RWPE2 (cell line): ENCODE measurements at places on chromosomes 1 and 21.

GRCh38 chr1:163291461-163291860 lies 30.3 kb upstream of the NUF2 start:
- DNase-seq = no peak

GRCh38 chr1:14672005-14672404 lies 73.5 kb downstream of the KAZN start:
- no peak for DNase-seq

GRCh38 chr1:43018121-43018520 lies 59.5 kb upstream of the SLC2A1 start:
- no peak for DNase-seq

- DNase-seq = no peak
Measured at GRCh38 chr1:181802466-181802865, 259.0 kb downstream of the ZNF648 start.

DNA sequence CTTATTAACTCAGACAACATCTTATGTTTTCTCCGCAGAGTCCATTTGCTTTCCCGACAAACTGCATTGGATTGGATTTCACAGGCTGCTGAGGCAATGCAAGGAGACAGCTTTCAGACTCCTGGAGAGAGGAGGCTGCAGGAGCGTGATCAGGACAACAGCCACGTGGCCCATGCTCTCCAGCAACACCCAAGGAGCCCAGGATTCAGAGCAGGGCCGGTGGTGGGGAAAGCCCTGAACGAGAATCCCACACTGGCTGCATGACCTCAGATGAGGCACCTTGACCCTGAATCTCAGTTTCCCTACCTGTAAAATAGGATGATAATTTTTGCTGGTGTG lies 78.3 kb upstream of the NFASC start:
- DNase-seq = no peak

DNA sequence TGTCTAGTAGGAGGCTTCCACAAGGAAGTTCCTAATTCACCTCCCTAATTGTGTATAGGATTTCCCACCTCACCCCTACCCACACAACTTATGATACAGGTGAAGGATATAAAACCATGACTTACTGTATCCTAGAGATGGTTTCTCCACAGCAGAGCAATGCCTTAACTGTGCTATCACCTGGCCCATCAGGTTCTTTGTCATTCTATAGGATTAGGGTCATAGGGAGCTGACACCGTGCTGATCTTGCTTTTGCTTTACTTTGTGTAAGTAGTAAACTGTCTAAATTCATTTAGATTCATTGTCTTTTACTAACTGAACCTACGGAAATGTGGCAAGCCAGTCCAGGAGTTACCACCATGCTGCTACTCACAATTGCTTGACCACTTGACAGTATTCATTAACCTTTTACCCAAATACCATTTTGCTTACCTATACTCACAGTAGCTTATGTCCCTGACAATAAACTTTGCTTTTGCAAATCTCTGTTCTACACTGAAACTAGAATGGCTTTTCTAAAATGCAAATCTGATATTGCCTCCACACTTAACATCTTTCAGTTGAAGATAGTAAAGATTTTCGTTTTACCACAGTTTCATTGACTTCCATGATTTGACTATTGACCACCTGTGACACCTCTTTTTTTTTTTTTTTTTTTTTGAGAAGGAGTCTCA lies 147.6 kb downstream of the IFI44 start:
- no peak for DNase-seq

DNA sequence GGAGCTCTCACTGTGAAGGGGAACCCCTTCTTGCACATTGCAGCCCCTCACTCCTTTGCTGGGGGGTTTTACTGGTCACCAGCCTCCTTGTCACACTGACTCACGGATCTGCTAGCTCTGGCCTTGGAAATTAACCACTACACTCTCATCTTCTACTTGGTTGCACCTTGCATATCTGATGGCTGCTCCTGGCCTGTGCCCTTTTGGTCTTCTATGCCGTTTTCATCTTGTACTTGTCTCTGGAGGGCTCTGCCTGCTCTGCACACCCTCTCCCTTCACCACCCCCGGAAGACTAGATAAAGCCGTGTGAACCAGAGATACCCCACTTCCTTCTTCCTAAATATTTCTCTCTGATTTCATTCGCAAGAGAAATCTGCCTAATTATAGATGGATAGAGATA lies 44.6 kb downstream of the CD247 start:
- no peak for DNase-seq

DNA sequence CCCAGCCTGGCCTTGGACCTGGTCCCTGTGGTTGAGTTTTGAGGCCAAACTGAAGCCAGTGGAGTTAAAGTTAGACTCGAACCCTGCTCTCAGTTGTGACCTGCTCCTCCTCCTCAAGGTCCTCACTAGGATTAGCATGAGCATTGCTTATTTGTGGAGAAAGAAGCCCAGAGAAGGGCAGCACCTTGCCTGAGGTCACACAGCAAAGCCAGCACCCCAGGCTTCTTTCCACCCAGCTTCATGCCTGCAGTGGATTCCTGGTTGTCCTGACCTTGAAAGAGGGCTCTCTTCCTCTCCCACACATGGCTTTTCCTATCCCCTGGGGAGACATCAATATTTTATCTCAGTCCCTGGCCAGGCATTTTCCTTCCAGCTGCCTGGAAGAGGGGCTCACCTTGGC lies 2.8 kb downstream of the LDLRAP1 start:
- DNase-seq = no peak

DNA sequence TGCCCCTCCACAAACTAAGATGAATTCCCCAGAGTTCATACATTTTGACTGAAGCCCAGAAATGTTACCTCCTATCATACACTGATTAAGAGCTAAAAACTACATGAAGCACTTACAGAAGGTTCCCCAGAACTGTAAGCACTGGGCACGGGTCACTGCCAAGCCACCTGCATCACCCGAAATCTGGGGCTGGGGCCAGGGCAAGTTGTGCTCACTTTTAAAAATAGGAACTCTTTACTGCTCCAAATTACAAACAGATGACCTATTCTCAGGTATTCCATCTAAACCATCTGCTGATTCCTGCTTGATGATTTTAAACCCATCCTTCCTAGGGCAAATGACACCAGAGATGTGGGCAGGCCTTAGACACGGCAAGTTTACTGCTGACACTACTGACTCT lies 4.8 kb downstream of the SETD4 start:
- DNase-seq = no peak

DNA sequence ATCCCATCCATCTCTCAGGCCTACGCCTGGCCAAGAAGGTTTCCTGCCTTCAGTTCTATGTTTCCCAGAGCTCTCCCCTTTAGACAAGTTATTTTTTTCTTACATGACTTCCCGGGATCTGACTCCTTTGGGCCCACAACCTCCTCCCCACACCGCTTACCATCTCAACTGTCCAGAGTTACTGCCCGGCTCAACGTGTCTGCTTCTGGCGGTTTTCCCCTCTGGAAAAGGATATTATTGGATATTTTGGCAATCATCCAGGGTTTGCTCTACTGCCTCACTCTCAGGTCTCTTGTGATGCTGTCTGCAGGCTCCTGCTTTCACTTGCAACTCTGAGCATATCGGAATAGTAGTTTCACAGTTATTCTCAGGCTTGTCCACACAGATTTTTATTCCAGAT lies 318.2 kb upstream of the CAMK1G start:
- DNase-seq = no peak

DNA sequence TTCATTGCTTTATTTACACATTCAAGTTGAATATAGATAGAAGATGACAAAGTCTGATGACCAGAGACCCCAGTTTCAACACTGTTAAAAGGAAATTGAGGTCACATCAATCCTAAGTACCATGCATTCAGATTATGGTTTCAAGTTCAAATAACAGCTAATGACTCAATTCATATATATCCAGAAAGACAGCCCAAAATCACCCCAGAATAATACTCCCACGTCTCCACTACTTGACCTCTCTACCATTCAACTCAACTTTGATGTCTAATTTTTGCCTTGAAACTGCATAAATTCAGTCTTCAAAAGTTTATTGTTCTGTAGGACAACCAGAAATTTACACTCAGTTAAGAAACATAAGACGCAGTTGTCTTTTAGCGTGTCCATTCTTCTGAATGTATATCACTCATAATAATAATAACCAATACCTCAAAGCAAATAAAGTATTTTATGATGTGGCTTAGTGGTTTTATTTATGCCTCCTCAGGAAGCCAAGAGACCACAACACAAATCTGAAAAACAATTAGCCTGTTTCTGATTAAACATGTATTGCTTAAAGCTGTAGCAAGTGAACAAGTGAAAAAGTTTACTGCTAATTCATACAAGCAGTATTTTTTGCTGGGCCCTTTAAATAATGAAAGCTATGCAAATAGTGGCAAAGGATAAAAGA lies 569.0 kb downstream of the LTN1 start:
- no peak for DNase-seq

- DNase-seq = no peak
Measured at GRCh38 chr1:184156521-184157393, 105.2 kb downstream of the TSEN15 start.

- DNase-seq = no peak
Measured at GRCh38 chr1:227437495-227438008, 119.3 kb upstream of the CDC42BPA start.

- DNase-seq = no peak
Measured at GRCh38 chr1:99131546-99131945, 126.9 kb upstream of the PLPPR5 start.

- no peak for DNase-seq
Measured at GRCh38 chr1:65421351-65422025, 1.0 kb downstream of the LEPR start.

GRCh38 chr1:112011202-112011601 lies 21.7 kb upstream of the KCND3 start:
- DNase-seq = no peak

- no peak for DNase-seq
Measured at GRCh38 chr1:118262865-118263264, 77.8 kb upstream of the SPAG17 start.

- no peak for DNase-seq
Measured at GRCh38 chr1:27361044-27361402, 5.7 kb downstream of the MAP3K6 start.
